ENCODE measurements at places on chromosomes 12 and 14.

DNA sequence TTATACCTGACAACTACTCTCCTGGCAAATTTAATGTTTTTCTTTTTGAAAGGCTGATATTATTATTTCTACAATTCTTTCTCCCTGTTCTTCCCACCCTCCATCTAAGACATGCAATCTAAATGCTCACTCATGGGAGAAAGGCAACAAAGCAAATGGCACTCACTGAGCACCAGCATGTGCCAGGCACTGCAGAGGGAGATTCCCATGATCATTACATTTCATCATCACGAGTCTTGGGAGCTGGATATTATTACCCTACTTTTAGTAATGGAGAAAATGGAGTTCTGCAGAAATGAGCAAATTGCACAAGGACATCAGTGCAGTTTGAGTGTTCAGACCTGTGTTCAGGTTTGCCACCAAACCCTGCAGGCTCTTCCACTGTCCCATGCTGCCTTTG lies 27.9 kb downstream of the PPM1H start:
- DNase-seq, result no peak

DNA sequence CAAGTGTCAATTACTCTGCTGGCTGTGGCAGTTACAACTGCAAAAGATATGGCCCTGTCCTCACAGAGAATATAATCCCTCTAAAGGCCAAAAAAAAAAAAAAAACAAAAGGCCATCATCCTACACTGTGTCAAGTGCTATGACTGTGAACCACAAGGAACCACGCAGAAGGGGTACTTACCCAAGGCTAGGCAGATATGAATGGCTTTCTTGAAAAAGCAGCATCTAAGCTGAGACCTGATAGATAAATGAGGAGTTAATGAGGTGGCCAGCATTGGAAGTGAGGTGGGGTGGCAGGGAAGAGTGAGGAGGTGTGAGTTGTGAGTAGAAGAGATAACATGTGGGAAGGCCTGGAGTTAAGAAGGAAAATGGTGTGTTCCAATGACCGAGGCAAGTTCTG lies 16.4 kb upstream of the IL22 start:
- DNase-seq, result no peak

GRCh38 chr12:40473962-40474361 lies 218.3 kb upstream of the CNTN1 start:
- DNase-seq, result no peak

DNA sequence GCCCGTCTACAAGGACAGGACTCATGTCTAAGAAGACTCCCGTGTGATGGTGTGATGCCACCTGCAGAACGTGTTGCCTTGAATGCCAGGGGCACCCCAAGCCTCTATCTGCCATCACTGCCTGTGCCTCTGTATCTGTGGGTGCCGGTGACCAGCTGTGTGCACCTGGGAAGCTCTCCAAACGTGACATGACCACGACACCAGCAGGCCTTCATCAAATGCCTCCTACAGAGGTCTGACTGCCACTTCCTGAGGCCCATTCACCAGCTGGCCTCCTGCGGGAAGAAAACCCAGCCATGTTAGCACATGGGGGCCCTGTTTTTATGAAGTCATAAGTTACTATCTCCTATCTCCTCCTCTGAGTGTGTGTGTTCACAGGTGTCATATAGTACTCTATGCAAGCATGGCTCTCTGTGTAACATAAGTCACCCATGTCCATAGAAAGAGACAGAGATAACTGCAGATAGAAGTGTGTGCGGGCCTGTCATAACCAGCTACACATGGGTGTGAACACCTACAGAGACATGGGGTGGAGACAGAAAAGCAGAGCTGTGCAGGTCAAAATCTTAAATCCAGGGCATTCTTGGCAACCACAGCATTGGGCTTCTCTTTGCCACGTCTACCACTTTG lies 18.3 kb upstream of the SERPINA4 start:
- no peak for DNase-seq

DNA sequence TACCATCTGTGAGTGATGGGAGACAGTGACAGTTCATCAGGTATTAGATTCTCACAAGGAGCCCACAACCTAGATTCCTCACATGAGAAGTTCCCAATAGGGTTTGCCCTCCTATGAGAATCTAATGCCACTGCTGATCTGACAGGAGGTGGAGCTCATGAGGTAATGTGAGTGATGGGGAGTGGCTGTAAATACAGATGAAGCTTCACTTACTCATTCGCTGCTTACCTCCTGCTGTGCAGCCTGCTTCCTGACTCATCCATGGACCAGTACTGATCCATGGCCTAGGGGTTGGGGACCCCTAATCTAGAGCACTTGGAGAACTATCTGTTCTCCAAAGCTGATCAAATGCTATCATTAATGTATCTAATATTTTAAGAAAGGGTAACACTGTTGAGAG lies 17.7 kb downstream of the CLEC2D start:
- DNase-seq, result no peak

GRCh38 chr14:61475316-61475715 lies 153.9 kb downstream of the PRKCH start:
- DNase-seq, result no peak
